ENCODE measurements at places on chromosomes 4 and X.

DNA sequence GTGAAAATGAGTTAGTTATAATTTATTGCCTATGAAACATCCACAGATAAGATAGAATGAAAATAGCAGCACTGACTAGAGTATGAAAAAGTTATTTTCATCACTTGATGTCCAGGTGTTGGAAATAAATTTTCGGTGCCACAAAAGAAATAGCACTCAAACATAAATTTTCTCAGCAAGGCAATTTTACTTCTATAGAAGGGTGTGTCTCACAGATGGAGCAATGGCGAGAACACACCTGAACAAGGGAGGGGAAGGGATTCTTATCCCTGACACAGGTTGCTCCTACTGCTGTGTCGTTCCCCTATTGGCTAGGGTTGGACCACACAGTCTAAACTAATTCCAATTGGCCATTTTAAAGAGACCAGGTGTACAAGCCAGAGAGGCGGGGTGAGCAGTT, 13.3 kb upstream of the VAMP7 start:
- DNase-seq = no peak

DNA sequence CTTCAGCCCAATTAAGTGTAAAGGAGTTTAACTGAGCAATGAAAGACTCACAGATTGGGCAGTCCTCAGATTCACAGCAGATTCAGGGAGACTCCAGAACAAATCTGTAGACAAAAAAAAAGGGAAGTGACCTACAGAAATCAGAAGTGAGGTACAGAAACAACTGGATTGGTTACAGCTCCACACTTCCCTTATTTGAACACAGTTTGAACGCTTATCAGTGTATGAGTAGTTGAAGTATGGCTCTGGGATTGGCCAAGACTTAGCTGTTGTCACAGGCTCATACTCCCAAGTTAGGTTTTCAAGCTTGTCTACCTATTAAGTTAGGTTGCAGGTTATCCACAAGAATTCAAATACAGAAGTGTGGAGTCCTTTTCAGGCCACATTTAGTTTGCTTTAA, 112.4 kb upstream of the ELOVL6 start:
- no peak for DNase-seq

DNA sequence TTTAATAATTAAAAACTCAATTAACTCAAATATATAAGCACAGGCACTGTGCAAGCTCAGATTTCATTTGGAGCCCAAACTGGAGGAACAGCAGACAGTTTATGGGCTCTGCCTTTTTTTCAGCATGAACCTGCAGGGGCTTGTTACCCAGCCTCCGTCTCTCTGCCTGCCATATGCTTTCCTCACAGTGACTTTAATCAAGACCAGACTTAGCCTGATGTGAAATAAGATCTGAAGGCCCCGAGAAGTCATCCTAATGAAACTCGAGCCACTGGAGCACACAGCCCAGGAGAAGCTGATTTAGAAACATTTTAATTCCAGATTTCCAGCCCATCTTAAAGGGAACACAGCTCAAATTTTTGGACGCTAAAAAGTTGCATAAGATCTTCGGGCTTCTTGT, 55.6 kb downstream of the SPATA18 start:
- no peak for DNase-seq

DNA sequence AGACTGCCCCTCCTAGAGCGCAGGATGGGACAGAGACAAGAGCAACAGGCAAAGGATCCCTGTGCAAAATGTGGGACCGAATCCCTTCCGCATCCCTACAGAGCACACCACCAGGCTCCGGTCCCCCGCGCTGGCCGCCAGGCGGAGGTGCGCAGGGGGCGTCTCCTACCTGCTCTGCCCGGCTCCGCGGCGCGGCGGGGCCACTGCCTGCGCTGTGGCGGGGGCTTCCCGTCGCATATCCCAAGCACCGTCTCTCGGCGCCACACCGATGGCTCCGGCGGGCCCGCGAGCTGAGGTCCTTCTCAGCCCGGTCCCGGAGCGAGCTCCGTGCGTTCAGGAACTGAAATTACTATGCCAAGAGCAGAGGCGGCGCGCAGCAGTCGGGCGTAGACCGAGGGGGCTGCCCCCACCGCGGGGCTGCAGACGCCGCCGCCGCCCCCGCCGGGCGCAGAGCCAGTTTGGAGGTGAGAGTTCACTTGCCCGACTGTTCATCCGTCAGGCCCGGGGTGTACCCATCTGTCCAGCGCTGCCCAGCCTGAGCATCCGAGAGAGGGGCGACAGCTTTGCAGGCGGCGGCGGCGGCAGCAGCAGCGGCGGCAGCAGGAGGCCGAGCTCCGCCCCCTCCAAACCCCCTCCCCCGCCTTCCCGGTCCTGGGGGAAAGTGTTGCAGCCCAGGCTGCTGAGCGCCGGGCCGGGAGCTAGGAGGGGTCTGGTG, at the start of gene GPRIN3:
TSS of gene GPRIN3 (minus strand) at position 355 of the 715 bp plus-strand sequence. CDS start 57,690 bp downstream, outside the sequence.
- DNase-seq = peak; percentile 15

DNA sequence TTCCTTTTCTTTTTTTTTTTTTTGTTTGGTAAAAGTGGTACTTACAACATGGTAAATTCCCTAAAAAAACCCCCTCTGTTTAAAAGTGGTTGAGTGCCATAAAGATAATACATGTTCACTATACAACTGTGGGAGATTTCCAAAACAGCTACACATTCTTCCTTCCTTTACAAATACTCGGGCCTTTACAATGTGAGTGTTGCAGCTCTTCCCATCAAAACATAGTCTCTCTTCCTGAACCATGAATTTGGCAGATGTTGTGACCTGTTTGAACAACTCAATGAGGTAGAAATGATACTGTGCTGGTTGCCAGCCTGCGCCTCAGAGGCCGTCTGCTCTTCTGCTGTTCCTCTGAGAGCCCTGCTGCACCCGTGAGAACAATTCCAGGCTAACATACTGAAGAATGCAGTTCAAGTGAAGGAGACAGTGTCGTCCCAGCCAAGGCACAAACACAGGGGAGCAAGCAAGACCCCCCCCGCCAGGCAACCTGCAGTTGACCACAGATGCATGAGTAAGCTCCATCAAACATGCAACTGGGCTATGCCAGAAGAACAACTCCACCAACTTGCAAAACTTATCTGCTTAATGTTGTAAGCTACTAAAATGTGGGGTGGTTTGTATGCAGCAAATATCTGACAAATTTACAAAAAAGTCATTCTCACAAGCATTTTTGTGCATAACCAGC, 645.0 kb downstream of the PCDH7 start:
- no peak for DNase-seq

DNA sequence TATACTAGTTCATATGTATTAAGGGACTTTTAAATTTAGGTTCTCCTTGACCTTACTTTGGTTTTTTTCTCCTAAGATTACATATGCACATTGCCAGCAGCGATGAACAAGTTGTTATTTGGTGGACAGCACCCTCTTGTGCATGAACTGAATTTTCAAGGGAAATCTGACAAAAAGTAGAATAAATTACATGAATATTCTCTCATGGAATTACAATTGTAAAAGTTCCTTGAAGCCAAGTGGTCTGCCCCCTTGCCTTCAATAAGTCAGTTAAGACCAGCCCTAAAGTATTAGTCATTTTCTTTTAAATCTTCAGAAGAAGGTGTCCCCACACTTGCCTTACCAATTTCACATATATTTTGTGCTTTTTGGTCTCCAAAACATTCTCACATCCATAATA, 30.7 kb upstream of the SMARCA5 start:
- no peak for DNase-seq

GRCh38 chrX:19237901-19238300, 105.8 kb upstream of the PDHA1 start:
- DNase-seq = no peak

GRCh38 chrX:39163581-39164126, 362.4 kb downstream of the MID1IP1 start:
- no peak for DNase-seq

- no peak for DNase-seq
Measured at GRCh38 chr4:22842360-22843018, 149.8 kb downstream of the GBA3 start.

DNA sequence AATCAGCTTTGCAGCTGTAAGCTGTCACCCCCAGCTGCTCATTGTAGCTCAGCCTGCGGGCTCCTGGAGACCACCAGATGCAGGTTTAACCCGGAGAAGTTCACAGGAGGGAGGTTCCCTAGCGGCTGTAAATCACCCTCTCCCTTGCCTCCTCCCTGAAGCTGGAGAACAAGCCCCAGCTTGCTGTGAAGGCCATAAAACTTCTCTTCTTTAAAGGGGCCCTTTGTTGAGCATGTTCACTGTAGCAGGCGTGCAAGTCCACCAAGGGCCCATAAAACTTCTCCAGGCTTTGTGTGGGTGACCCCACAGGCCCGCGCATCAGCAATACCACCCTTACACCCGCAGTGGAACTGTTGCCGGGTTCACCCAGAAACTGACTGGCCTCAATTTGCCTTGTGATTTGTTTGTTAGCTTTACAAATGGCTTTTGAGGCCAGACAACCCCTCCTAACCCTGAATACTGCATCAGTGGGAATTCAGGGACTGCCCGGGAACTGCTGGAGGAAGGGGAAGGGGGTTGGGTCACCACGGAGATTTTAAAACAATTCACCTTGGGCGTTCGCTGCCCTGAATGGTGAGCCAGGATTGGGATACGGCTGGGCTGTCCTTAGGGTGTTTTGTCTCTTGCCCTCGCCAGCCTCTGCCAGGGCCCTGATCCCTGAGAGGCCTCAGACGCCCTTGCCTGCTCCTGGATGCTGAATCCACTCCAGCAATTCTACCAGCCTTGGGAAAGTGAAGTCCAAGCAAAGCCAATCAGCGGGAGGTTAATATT, 49.5 kb upstream of the ATP6AP2 start:
- DNase-seq = no peak

- DNase-seq = no peak
Measured at GRCh38 chrX:49876750-49877149, 2.5 kb upstream of the USP27X start.

DNA sequence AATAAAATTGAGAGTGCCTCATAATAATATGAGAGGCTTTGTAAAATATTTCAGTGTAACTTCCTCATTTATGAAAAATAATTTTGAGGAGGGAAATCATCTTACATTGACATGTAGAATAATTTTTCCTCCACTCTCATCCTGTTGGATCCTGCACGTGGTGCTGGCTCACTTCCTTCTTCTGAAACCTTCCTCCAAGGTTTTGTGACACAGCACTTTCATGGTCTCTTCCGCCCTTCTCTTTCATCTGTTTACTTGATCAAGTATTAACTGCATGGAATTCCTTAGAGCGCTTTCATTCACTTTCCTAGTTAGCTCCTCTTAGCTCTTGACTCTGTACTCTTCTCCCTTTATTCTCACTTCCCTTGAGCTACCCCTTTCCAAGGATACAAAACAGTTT, 246.5 kb downstream of the RAPGEF2 start:
- no peak for DNase-seq

DNA sequence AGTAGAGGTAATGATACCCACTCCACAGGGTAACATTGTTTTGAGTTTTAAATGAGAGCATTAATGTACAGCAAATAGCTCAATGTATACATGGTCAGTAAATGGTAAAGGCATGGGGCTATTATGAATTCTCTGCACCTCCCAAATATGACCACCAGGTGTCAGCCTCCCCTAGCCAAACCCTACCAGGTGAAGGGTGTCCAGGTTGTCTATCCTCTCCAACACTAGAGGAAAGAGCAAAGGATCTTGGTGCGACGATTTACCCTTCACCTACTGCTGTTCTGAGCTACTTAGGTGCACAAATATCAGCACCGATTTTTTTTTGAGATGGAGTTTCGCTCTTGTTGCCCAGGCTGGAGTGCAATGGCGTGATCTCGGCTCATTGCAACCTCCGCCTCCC, 26.5 kb upstream of the XIAP start:
- DNase-seq = no peak

GRCh38 chr4:82525307-82525911, 36.4 kb downstream of the TMEM150C start:
- DNase-seq = no peak

GRCh38 chr4:152503653-152504290, 32.1 kb downstream of the FBXW7 start:
- no peak for DNase-seq

- no peak for DNase-seq
Measured at GRCh38 chr4:105994061-105994460, 98.8 kb downstream of the NPNT start.

GRCh38 chr4:151691639-151692442, 69.0 kb downstream of the GATB start:
- DNase-seq = no peak

- DNase-seq = no peak
Measured at GRCh38 chr4:90183254-90183653, 56.1 kb downstream of the CCSER1 start.

DNA sequence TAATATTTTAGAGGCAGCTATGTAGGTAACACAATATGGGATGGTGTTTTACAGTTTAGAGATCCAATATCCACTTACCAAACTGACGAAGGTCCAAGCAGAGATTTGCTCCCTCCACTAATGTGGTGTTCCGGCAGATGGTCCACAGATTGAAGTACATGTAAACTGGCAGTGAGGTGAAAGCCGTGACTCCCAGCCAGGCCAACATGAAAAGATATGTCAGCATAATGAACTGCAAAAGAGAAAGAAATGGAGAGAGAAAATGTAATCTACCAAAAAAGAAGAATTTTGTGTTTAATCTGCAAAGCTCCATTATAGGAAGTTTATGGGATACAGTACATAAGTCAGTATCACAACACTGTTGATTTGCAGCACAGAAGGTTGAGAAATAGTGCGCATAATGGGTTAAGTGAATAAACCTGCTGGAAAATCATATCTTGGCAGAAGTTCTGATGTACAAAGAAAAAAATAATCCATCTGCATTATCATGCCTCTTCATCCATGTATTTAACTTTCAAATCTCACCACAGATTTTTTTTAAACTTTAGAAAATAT, 160.2 kb downstream of the GPM6A start:
- no peak for DNase-seq

- no peak for DNase-seq
Measured at GRCh38 chrX:1582686-1583437, 8.5 kb upstream of the AKAP17A start.

DNA sequence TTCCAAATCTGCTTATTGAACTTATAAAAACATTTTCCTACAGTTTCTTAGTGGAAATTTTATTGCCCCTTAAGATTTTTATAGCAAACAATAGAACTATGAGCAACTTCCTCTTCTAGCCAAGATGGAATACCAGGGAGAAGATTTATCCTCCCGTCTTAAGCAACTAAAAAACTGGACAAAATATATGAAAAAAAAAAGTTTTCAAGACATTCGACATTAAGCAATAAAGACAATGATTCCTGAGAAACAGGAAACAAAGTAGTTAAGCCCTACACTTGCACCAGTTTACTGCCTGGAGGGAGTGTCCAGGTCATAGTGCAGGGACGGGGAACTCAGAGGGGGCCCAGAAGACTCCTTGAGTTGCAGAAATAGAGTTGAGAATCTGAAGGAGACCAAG, 516.1 kb upstream of the DIPK2B start:
- DNase-seq = no peak

DNA sequence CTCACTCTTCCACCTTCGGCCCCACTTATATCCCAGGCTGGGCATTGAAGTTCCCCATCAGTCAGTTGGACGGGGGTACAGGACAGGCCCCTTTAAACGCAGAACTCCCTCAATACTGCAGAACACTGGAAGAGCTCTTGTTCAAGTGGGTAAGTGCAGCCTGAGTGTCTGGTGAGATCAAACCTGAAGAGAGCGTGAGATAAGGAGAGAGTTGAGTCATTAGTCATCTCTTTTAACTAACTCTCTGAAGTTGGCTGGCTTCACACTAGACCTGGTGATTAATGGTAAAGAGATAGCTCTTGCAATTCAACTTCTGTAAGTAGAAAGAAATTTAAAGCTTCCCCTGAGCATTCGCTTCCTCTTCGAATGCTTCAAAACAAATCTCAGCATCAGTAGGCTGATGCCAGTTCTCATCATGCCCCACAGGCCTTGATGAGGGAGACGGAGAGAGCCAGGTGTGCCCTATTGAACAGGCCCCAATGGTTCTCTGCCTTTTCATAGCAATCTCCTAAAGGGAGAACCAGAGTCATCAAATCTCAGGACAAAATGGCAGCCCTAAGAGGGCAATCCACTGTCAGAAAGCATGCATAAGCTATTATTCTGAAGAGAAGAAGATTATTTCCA, 41.0 kb upstream of the JADE1 start:
- DNase-seq = no peak
